T-helper 1 cell treated with Interleukin-12 subunit alpha and Interleukin-12 subunit beta and Interleukin-4 antibody, amounts not matched to agents 30 ng/mL and 1 ng/mL, for 36 hours (primary cell): ENCODE measurements at places on chromosomes 6 and 20. TPM values are rescaled to one million over a fixed set of nuclear protein-coding genes. Genes with fewer than 3 reads are reported as not detected.

TRERF1 gene
- 48.9 and 49.1 TPM in 2 replicates for total RNA-seq

LEMD2 gene
- 77.0 and 77.2 TPM in 2 replicates for total RNA-seq

SLC23A2 gene
- total RNA-seq = 20.4 and 20.9 TPM in 2 replicates

TSHZ2 gene
- total RNA-seq = 28.4 and 29.4 TPM in 2 replicates

C6orf163 gene
- 3.2 and 4.0 TPM in 2 replicates for total RNA-seq

C6orf58 gene
- total RNA-seq = not detected in 2 replicates

CHD6 gene
- total RNA-seq = 45.4 and 46.7 TPM in 2 replicates

FOXF2 gene
- total RNA-seq = not detected in 2 replicates

TRIM26 gene
- 72.4 and 74.2 TPM in 2 replicates for total RNA-seq

HLA-DQB1 gene
- 20.1 and 27.5 TPM in 2 replicates for total RNA-seq

PGC gene
- not detected in 2 replicates for total RNA-seq

SLC22A1 gene
- total RNA-seq = 2.0 and 4.0 TPM in 2 replicates

GPLD1 gene
- total RNA-seq = 0.34 and 0.59 TPM in 2 replicates

MACROD2 gene
- not detected in 2 replicates for total RNA-seq
